ENCODE measurements at places on chromosomes 2 and 18. TPM values are rescaled to one million over a fixed set of nuclear protein-coding genes. Genes with fewer than 3 reads are reported as not detected.

- DNase-seq = no peak
These were observed 113.4 kb upstream of the PDE1A start for GRCh38 chr2:182540252-182540651.

- no peak for DNase-seq
These were observed 17.4 kb downstream of the CFAP210 start for GRCh38 chr2:169676850-169677249.

Gene FAM110C
- total RNA-seq = 24.8 TPM

DNA sequence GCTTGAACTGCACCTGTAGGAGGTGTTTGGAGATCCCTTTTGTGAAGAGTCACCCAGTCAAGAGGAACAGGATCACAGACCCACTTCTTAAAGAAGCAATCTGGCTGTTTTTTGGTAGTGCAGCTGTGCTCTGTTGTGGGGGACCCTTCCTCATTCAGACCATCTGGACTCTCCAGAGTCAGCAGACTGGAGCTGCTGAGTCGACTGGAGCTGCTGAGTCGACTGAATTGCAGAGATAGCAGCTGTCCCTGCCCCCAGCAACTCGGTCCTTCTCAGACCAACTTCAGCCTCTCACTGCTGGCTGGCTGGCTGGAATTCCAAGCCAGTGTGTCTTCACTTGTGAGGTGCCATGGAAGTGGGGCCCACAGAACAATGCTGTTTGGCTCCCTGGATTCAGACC is 56.8 kb downstream of the GTF3C3 start:
- DNase-seq = peak; percentile 7

Gene ASB18
- total RNA-seq = not detected

- peak; percentile 21 for DNase-seq
These were observed 161.9 kb upstream of the SIX2 start for GRCh38 chr2:45171136-45171501.

Gene ERBB4
- total RNA-seq = 1.4 TPM

DNA sequence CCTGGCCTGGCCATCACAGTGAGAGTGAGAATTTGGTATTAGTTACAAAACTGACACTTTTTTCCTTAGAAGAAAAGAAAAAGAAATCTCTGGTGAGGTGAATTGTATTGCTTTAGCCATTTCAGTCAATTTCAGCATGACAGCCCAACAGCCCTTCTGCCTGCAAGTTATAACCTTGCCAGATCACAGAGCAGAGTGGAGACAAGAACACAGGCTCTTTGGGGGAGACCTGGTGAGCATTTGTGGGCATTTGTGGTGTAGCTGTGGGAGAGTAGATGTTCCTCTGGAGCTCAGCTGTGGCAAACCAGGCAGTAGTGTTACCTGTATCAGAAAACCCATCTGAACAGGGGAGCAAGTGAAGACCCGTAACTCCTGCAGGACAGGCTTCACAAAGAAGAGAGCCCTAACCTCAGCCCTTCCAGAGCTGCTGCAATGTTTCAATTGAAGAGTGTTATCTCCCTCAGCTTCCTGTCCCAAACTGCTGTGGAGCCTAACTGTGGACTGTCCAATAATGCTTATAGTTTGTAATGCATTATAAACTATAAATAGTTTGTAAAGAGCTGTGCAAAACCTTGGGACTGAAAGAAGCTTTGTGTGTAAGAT is 22.8 kb upstream of the DLX1 start:
- no peak for DNase-seq

- no peak for DNase-seq
These were observed 19.5 kb downstream of the BCL2 start for GRCh38 chr18:63299837-63300745.

DNA sequence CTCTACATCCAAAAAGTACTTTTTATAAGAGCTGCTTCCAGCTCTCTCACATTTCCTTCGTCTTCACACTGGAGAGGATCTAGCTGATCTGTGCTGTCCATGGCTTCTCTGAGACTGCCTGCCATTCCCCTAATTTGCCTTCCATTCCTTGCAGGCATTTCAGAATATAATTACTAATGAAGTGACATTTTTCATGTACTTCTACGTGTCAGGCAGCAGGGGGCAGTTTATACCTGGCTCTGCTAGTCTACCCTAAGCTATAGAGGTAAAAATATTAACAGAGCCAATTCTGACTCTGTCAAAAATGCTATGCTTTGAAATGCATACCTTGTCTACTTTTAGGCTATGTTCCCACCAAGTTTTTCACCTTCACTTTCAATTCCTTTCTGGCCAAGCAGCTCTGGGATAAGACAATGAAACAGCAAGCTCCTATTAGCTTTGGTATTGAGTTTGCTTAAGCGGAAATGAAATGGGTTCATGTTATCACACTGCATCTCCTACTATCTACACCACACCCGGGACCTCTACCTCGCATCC is 81.9 kb downstream of the MEP1B start:
- peak; percentile 83 for DNase-seq

DNA sequence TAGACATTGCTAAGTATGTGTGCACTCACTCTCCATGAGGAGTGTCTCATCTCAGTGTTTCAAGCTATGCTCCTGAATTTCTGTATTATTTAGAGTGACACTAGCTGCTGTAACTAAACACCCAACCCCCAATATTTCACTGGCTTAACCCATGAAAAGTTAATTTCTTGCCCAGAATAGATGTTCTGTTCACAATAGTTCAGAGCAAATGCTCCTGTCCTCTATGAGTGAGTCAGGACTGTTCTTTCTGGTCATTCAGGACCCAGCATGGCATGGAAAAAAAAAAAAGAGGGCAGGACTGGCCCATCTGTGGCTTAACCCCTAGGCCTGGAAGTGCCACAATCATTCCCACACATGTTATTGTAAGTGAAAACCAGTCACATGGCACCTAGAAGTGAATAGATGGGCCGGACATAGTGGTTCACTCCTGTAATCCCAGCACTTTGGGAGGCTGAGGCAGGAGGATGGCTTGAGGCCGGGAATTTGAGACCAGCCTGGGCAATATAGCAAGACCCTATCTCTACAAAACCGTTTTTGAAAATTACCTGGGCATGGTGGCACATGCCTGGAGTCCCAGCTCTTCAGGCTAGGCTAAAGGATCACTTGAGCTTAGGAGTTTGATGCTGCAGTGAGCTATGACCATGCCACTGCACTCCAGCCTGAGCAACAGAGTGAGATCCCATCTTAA is 663.6 kb downstream of the IRS1 start:
- DNase-seq = no peak

DNA sequence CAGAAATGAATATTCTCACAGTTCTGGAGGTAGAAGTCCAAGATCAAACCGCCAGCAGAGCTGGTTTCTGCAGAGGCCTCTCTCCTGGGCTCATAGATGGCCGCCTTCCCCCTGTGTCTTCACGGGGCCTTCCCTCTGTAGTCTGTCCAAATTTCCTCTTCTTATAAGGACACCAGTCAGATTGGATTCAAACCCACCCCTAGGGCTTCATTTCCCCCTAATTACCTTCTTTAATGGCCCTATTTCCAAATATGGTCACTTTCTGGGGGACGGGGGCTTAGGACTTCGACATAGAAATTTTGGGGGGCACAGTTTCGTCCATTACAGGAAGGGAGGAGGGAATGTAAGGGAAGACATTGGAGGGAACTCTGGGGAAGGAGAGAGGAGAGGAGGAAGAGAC is 132.6 kb downstream of the DDX1 start:
- DNase-seq = no peak

Gene SELENOI
- total RNA-seq = 67.8 TPM

Gene ECEL1
- total RNA-seq = 18.0 TPM

GRCh38 chr18:22044474-22045220 is 124.7 kb upstream of the GATA6 start:
- no peak for DNase-seq

Gene ARHGEF4
- total RNA-seq = 16.6 TPM

DNA sequence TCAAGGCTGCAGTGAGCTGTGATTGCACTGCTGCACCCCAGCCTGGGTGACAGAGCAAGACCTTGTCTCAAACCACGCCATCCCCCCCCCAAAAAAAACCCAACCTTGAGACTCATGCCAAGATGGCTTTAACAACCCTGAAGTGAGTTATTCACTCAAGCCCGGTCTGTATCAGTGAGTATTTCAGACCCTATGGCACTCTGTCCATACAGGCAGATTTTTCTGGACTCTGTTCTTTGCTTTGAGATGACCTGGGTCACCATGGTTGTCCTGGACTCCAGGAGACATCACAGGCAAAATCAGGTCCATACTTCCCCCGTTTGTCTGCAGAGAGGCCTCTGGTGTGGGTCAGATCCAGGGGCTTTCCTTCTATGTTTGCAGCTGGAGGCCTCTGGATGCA is 91.7 kb downstream of the TGOLN2 start:
- no peak for DNase-seq

Measured in GM23338 (cell line).